ENCODE measurements at places on chromosomes 2 and 18. TPM values are rescaled to one million over a fixed set of nuclear protein-coding genes. Genes with fewer than 3 reads are reported as not detected.

Gene LYG2
- total RNA-seq = not detected

Gene ANKRD62
- not detected for total RNA-seq

Gene ME2
- total RNA-seq = 58.1 TPM

Gene CPO
- 0.19 TPM for total RNA-seq

Gene NPAS2
- 32.3 TPM for total RNA-seq

Gene REV1
- total RNA-seq = 34.0 TPM

Gene PNKD
- 21.9 TPM for total RNA-seq

Gene TCF4
- 552 TPM for total RNA-seq

Gene NGEF
- total RNA-seq = 0.10 TPM

Gene CDKL4
- 0.98 TPM for total RNA-seq

Gene CIB4
- not detected for total RNA-seq

Gene SKOR2
- total RNA-seq = not detected

Gene ERFE
- 0.48 TPM for total RNA-seq

Gene CAVIN2
- 335 TPM for total RNA-seq

Gene CRYGD
- total RNA-seq = not detected

Gene ATRAID
- total RNA-seq = 120 TPM

Gene DNPEP
- total RNA-seq = 57.2 TPM

Gene CHRND
- not detected for total RNA-seq
